ENCODE measurements at places on chromosomes 7 and 10.

DNA sequence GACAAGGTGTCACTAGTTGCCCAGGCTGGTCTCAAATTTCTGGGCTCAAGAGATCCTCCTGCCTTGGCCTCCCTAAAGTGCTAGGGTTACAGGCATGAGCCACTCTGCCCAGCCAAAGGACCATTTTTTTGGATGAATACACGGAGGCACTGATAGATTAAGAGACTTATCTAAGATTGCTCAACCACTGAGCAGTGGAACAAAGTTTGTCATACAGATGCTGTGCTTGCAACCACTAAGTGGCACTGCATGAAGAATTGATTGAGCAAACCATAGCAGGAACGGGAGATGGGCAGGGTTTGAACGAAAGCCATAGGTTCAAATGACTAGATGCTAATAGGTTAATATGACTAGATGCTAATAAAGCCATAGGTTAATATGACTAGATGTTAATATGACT is 61.1 kb downstream of the EBLN1 start:
- DNase-seq, result no peak

DNA sequence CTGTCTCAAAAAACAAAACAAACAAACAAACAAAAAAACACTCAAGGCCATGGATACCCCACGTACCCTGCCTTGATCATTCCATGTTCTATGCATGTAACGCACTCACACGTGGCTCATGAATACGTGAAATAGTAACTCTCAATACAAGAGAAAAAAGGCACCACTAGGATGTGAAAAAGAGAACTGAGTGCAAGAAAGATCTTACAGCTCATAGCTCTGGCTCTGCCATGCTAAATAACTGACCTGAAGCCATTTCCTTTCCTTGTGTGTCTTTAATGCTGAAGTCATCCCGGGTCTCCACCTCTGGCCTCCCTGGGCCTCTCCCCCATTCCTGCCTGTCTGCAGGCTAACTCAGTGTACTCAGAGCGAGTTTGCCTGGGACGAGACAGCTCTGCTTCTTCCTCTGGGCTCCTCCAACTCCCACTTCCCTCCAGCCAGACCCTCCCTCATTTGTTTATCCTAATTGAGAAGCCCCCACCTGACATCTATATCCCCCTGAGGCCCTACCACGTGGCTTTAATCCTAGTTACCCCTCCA is 117.3 kb downstream of the PRPF18 start:
- DNase-seq, result no peak

DNA sequence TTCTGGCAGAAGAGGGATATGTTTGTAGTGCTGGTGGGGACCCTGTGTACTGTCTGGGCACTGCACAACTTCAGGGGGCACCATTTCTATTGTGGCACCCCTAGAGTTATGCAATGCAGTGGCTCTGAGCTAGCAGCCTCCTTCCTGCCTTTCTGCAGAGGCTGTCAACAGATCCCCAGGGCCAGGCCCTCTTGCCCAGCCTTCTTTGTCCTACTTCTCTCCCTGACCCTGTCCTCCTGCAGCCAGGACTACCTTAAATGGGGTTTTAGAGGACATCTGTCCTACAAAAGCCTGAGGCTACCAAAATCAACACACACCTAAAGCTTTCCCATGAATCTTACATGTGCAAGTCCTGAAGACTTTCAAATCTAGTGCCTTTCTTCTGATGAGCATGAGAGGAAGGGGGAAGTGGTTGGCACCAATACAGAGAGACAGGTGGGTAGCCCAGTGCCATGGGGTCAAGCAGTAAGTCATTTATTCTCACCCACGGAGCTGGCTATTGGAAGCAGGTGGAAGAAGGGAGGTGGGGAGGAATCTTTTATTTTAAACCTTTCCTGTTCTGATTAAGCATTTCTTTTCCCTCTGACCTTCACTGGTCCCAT is 2.4 kb downstream of the SPOCK2 start:
- DNase-seq, result no peak

GRCh38 chr10:24639124-24639523 is 84.6 kb downstream of the ARHGAP21 start:
- DNase-seq, result no peak

- DNase-seq, result no peak
Observed at GRCh38 chr10:558891-559766, 130.3 kb downstream of the DIP2C start.

DNA sequence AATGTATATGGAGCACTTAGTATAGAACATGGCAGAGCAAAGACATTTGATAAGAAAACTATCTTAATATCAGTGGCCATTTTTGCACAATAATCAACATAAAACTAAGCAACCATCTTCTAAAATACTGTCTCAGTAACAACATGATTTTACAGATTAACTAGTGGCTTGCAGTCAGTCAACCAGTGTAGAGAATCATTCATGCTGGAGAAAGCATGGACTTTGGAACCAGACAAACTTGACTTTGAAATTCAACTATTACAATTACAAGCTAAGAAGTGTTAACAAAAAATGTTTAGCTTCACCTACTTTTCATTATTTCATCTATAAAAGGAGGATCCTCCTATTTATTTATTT is 27.7 kb downstream of the CUBN start:
- DNase-seq, result no peak

- DNase-seq, result peak; percentile 44
Observed at GRCh38 chr10:71241830-71242621, 29.7 kb downstream of the UNC5B start.

- peak; percentile 70 for DNase-seq
Observed at GRCh38 chr10:72334825-72335393, 19.8 kb downstream of the DNAJB12 start.

GRCh38 chr10:125014086-125014830 is 72.3 kb downstream of the ZRANB1 start:
- DNase-seq, result no peak

GRCh38 chr7:5414916-5415315 is 8.7 kb downstream of the TNRC18 start:
- no peak for DNase-seq

GRCh38 chr7:131108212-131108940 is 219.3 kb upstream of the MKLN1 start:
- DNase-seq, result peak; percentile 24

DNA sequence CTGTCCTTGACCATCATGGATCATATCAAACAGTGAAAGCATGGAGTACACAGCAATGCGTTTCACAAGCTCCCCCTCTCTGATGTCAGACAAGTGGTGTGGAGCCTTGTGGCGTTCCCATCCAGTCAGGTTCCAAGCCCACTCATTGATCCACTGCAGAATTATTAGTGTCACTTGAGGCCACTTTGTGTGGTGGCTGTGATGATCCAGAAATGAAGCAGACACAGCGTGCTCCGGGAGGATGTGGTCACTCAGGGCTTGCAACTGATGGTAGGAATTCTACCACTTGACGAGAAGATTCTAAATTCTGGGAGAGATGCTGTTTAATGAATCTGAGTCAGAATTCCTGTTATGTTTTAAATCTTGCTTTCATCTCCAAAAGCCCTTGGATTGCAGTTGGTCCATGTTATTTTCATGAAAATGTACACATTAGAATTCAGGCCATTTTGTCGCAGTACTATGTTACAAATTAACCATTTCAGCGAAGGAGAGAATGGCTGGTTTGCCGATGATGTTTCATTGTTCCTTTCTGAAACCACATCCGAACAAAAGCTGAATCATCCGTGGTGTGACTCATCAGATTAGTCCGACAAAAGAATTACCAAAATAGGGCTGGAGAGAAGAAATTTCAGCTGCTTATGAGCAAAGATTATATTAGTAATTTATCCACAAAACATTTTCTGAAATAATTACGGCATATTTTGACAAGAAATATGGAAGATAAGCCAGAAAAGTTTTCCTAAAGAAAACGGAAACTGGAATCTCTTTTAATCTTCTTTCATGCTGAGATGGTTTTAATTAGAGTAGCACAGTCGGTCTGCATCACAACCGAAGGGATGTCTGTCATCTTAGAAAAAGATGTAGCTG is 48.1 kb downstream of the INSYN2A start:
- no peak for DNase-seq

DNA sequence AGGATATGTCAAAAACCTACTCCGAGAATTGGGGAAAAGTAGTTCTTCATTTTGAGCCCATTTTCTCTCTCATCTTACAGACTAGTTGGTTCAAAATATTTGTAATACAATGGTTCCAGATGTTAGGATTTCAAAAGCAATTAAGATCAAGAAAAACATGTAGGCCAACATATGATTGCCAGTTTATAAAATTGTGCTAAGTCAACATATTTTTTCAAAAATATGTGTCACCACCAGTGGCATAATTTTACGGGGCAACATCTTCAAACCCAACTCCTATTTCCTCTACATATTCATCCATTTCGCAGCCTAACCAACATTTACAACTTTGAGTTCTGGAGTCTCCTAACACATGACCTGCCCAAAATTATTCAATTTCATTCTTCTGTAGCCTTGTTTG is 514.5 kb upstream of the TPK1 start:
- DNase-seq, result no peak

- DNase-seq, result no peak
Observed at GRCh38 chr7:116957874-116958273, 4.6 kb downstream of the ST7 start.

GRCh38 chr10:29722777-29723176 is 88.0 kb upstream of the SVIL start:
- DNase-seq, result no peak

DNA sequence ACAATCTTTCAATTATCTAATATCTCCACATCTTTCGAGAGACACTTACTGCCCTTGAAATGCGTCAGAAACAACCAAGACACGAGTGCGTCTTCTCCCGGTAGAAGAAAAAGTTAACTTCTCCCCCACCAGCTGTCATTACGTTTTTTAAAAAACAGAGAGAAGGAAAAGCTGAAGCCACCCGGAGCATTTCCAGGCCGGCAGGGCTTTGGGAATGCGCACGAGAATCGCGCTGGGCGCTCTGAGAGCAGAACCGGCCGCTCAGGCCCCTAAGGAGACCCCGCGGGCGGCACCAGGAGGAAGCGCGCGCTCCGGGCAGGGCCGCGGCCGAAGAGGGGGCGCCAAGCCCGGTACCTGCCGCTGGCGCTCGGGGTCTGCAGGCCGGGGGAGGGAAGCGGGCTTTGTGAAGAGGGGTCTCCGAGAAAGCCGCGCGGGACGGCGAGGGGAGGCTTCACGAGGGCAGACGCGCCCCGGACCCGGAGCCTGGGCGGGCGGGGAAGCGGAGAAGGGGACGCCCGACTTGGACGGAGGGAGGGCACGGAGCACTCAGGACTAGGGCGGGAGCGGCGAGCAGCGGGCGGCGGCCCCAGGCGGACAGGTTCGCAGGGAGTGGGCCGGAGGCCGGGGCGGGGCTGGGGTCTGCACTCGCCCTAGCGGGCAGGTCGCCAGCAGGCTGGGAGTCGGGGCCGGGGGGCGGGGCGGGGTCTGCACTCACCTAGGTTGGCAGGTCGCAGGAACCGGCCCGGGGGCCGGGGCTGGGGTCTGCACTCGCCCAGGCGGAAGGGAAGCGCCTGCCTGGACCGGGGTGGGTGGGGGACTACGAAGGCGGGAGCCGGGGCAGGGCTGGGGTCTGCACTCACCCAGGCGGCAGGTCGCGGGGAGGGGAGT is 932 bp downstream of the ESYT2 start:
- DNase-seq, result peak; percentile 65

GRCh38 chr10:88461426-88461825 is 121.7 kb downstream of the RNLS start:
- no peak for DNase-seq

DNA sequence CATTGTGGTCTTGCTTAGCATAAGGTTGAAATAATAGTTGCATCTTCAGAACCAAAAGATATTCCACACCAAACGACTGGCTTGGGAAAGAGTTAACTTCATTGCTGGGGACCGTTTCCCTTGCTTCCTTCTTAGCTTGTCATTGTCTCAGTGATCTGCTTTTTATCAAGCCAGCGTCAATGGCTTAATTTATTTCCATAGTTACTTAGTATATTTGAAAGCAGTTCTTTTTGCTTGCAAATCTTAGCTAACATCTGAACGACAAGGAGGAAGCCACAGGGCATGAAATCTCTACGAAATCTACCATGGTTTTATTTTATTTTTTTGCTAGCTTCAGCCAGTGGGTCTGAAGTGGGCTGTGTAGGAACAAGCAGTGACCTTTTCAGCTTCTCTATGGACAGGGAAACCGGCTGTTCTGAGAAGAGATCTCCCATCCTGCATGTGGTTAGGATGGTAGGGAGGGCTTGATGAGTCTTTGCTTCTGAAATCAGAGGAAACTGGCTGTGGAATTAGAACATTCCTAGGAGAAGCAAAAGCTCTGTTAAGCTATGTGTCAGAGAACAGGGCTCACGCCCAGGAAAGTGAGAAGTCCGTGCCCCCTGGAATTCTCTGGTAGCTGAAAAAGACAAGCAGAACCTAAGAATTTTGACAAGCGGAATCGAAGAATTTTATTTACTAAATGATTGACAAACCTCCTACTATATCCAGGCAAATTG is 8.0 kb downstream of the SLC18A2 start:
- no peak for DNase-seq

DNA sequence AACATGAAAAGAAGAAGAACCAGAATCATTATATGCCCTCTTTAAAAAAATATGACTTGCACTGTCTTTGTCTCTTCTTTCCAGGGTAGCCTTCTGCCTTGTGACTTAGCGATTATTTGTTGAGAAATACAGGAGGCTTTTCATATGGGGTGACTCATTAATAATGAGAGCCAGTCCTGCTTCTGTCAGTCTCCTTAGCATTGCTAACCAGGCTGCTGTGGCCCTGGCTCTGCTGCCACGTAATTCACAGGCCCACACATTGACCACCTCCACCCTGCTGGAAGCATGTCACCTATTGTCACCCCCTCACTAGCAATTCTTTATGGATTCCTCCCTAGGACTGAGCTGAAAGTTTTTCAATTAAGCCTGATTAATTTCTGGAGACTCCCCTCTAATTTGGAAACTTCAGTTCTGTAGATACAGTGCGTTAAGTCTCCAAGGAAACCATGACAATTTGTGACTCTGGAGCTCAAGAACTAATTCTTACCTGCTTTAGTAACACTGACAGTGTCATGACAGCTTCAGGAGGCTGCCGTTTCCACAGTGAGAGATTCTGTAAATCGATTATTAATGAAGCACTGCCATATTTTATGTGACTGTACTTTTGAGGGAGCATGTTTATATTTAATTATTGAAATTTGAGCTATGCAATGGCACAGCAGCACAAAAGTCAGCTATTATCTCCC is 267.9 kb upstream of the SP8 start:
- DNase-seq, result no peak

DNA sequence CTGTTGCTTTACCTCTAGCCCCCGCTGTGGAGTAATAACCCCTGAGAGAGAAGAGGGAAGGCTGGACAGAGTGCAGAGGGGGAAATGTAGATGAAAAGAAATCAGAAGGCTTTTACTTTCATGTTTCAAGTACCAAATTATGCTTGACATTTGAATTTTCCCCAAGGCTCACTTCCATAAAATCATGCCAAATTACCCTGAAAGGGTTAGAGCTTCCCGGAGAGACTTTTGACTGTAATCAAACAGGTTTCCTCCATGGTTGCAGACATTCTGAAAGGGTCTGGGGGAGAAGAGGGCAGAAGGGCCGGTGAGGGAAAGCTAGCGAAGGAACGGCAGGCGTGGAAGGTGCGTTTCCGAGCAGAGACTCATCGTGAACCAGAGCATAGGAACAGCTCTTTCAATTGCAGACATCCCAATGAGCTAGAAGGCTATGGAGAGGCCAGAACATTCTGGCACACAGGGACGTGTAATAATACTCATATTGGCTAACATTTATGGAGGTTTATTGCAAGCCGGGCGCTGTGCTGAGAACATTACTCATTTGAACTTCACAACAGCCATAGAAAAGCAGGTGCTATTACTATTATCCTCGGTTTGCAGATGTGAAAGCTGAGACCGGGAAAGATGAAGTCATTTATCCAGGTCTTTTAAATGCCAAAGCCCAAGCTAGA is 620.8 kb upstream of the AUTS2 start:
- peak; percentile 95 for DNase-seq

GRCh38 chr10:71157435-71157834 is 54.9 kb upstream of the UNC5B start:
- DNase-seq, result no peak

All from muscle of leg (tissue), 16 donors.